ENCODE measurements at places on chromosomes 1 and 21.

DNA sequence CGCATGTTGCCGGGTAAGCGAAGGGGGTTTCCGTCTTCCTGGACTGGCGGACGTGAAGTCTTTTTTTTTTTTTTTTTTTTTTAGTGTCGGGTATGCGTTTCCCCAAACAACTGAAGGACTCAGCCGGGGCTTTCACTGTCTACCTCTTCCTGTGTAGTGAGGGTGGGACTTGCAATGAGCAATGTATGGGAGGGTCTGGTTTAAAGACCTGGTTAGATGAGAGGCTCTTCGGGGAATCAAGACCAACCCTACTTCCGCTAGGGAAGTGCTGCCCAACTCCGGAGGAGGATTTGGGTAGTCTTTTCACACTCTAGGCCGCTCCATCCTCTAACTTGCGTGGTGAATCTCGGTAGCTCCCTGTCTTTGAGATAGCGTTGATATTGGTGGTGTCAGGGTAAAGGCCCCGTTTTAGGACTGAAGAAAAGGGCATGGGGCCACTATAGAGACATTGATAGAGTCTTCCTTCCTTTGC lies 754 bp downstream of the PRRC2C start:
- no peak for DNase-seq

- DNase-seq = no peak
Measured at GRCh38 chr1:17190010-17190995, 14.6 kb upstream of the PADI1 start.

- DNase-seq = no peak
Measured at GRCh38 chr21:37273440-37273839, 6.3 kb upstream of the VPS26C start.

DNA sequence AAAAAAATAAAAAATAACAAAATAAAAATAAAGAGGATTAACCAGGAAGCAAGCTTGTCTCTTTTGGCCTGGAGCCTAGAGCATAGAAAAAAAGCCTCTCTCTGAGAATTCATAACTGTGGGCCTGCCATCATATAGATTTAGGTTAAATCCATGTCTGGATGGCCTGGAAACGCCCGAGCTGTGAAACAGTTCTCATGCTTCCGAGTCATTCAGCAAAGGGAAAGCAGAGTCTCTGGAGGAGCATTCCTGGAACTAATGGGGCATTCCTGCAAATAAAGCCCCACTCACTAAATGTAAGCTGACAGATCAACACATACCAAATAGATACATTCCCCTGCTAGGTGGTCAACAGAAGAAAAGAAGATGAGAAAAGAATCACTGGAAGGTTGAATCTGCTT lies 75.8 kb upstream of the GNG4 start:
- DNase-seq = no peak

- DNase-seq = no peak
Measured at GRCh38 chr1:163596541-163597258, 274.9 kb downstream of the NUF2 start.

GRCh38 chr1:46310321-46310720 lies 6.8 kb downstream of the UQCRH start:
- DNase-seq = no peak

GRCh38 chr1:107698161-107698560 lies 266.8 kb downstream of the VAV3 start:
- no peak for DNase-seq

All from activated naive CD8-positive, alpha-beta T cell treated with anti-CD3 and anti-CD28 coated beads, Interleukin-2, amount 10 ng/mL, durations not matched to agents 7 days and 5 days (primary cell).